Peyer's patch (tissue), 4 donors: ENCODE measurements at places on chromosomes 5 and 9. TPM values are rescaled to one million over a fixed set of nuclear protein-coding genes. Genes with fewer than 3 reads are reported as not detected.

The KCNIP1 gene
- not detected for total RNA-seq

The RAB3C gene
- total RNA-seq = not detected

The PCDHGA11 gene
- total RNA-seq = 3.1 TPM

The CDHR2 gene
- 823 TPM for total RNA-seq

The ARID3C gene
- not detected for total RNA-seq
